ENCODE measurements at places on chromosomes 16 and 17.

- no peak for DNase-seq
These were observed 36.7 kb downstream of the ARHGAP17 start for GRCh38 chr16:24978370-24978914.

GRCh38 chr17:42026857-42027589 lies 7.1 kb downstream of the NKIRAS2 start:
- no peak for DNase-seq

DNA sequence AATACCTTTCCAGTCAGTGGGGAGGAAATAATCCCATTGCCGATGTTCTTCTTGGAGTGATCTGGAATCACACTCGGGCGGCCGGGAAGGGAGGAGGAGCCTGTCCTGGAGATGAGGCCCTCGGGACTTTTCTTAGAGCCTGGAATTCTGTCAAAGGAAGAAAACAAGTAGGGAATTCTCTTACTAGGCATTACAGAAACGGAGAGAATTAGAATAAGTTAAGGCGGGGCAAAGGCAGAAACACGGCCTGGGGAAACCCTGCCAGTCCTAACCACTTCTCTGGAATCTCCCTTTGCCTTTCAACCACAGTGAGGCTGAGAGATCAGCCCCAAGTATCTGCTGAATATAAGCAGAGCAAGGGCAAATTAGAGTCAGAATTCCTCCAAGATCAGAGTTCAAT lies 27.8 kb downstream of the USP36 start:
- DNase-seq, result no peak

DNA sequence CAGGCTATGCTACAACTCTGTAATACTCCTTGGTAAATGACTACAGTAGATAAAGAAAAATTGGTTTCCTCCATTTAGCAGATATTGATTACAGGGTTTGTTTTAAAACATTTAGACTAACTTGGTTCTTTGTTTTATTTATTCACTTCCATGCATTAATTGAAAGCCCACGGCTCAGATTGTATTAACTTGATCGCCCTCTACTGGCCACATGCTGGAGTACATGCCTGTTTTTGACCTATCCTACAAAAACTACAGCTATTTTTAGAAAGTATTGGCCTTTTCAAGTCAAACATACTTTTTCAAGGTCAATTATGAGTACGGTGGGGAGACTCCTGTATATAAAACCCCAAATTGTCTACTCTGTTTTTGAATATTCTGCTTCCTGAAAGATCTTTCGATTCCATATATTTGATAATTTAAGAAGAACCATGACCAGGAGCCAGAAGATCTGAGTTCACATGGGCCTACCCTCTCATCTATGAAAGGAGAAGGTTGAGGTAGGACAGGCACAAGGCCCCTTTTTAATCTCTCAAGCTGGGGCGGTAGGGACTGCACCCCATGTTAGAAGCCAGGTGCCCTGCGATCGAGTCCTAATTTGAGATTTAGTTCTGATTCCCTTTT lies 51.8 kb downstream of the CA10 start:
- peak; percentile 24 for DNase-seq

- DNase-seq, result no peak
These were observed 55.4 kb downstream of the CREBBP start for GRCh38 chr16:3825103-3825502.

DNA sequence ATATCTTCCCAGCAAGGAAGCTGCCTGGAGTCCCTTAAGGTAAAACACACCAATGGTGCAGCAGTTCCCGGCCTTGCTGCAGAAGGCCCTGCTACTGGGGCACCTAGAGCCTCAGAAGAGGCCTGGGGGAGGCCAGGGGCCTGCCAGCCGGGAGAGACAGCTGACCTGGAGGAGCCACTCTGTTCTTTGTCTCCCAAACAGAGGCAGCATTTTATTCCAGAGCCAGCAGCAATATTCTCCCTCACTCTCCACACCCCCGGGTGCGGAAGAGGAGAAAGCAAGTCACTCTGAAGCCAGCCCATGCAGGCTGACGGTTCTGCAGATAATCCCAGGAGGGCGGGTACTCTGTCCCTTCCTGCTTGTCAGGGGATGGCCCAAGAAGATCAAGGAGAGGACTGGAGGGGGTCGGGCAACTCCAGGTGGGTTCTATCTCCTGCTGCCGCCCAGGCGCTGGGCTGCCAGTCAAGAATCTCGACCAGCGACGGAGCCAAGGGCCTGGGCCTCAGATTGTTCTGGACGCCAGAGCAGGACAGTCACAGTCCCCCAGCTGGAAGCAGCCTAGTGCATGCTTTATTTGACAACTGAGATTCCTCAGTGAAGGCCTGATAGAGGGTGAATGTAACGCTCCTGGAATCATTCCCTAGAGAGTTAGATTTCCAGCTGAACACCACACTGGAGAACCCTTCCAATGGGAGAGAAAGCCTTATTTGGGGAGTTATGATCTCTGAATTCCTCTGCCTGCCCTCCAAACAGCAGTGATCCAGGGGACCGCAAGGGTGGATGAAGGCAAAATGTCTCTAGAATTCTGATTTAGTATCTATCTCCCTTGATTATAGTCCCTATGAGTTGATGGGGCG lies 1.1 kb upstream of the KIFC3 start:
- no peak for DNase-seq

GRCh38 chr16:22694887-22695382 lies 119.0 kb upstream of the HS3ST2 start:
- no peak for DNase-seq

- peak; percentile 6 for DNase-seq
These were observed 2.6 kb downstream of the BAIAP3 start for GRCh38 chr16:1335996-1336395.

DNA sequence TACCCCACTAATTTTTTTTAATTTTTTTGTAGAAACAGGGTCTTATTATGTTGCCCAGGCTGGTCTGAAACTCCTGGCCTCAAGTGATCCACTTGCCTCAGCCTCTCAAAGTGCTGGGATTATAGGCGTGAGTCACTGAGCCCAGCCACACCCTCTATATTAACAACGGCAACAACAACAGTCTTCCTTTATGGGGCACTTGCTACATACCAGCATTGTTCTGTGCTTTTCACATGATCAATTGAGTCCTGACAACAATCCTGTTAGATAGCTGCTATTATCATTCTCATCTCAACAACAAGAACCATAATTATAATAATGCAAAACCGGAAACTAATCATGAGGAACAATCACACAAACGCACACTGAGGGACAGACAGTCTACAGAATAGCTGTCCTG lies 12.6 kb upstream of the ARL5C start:
- no peak for DNase-seq
